Hematopoietic multipotent progenitor cell treated with erythropoietin and hydrocortisone succinate and interleukin-3 and kit ligand, for 6 days (in vitro differentiated cells): ENCODE measurements at places on chromosomes 13 and 19.

GRCh38 chr13:58843071-58843470 is 1211.5 kb downstream of the PCDH17 start:
- no peak for DNase-seq

DNA sequence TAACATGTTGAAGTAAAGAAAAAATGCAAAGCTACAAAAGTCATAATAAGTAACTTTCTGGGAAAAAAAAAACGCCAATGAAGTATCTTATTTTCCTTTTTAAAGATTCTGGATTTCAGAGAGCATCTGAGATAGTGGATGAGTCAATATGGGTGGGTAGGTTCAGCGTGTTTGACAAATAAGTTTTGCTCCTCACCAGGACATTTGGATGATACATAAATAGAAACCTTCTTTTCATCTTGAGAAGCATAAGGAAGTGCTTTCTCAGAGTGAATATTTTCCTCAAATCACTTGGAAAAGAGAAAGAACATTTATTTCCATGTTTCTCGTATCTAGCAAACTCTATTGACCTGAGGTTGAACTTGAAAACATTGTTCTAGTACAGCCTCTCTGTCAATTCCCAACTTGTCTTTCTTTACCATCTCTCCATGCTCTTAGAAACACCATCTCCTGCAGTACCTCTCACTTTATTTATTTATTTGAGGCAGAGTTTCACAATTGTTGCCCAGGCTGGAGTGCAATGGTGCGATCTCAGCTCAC is 463.2 kb downstream of the KLF5 start:
- no peak for DNase-seq

DNA sequence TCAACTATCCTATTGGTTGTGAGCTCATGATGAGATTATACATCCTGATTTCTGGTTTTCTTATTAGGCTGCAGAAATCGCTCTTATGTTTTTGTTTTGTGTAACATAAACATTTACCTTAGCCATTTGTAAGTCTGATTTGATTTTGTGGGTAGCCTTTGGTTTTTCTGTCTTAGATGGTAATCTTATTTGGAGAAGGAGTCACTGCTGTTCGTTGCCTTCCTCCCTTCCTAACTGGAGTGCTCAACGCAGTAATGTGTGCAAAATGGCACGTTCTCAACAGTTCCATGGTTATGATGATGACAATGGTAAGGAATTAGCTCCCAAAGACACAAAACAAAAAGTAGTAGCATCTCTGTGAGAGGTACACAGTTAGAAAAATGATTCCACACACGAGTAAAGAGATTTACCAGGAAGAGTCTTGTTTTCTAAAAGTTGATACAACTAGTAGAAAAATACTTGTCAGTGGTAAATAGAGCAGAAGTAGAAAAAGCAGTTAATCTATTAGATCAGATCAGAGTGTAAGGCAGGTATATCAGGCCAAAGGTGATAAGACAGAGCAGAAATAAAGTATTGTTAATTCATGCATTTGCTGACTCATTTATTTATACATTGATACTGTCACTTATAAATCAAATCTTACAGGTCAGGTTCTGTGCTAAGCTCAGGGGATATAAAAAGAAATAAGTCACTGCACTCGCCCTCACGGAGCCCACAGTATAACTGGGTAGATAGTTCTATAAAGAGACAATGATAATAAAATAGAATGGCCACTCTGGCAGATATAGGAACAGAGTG is 270.0 kb downstream of the NALCN start:
- no peak for DNase-seq

- DNase-seq, result no peak
Measured at GRCh38 chr13:55661505-55661904, 1479.2 kb upstream of the PRR20A start.

DNA sequence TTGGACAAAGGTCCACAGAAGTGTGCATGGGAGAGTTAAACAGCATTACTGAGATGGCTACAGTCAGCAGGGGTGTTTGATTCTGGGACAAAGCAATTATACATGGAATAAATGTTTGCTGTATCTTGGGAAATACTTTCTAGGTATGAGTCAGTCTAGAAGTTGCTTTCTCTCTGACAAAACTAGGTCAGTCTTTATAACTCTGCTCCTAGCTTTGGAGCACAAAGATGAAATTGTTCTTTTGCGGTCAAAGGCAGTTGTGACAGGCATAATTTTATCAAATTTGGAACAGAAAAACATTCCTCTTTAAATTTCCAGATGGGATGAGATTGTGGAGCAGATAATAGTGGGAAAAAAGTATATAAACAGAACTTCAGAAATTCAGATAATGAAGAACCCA is 1045.4 kb upstream of the MIR17HG start:
- DNase-seq, result no peak

DNA sequence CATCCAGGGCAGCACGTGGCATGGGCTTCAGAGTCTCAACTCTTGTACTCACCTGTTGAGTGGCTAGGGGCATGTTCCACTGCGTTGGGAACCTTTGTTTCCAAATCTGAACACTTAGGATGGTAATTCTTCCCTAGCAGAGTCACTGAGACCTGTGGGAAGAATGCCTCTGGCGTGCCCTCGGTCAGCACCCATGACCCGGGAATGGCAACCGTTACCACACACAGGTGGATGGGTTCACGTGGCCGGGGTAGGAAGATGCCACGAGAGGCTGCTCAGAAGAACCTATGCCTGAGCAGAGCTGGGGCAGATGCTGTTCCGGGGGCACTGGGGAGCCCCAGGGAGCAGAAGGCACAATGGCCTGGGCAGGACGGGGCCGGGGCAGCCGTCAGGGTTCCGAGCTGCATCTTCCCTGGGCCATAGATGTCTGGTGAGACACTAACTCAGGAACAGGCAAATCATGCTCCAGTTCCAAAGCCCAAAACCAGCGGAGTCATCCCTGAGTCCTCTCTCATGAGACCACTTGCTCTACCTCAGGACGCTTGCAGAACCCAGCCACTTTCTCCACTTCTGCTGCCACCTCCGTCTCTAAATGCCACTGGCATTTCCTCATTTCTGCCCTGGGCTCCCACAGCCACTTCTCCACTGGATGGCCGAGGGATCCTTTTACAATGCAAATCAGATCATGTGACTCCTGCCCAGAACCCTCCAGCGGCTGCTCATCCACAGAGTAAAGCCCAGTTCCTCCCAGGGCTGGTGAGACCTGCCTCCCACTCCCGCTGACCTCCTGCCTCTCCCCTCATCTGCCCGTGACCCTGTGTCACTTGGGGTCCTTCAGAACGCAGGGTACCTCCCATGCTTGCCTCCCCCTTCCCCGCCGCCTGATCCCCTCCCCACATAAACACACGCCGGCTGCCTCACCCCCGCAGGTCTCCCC is 36.7 kb downstream of the FAM124A start:
- DNase-seq, result no peak

DNA sequence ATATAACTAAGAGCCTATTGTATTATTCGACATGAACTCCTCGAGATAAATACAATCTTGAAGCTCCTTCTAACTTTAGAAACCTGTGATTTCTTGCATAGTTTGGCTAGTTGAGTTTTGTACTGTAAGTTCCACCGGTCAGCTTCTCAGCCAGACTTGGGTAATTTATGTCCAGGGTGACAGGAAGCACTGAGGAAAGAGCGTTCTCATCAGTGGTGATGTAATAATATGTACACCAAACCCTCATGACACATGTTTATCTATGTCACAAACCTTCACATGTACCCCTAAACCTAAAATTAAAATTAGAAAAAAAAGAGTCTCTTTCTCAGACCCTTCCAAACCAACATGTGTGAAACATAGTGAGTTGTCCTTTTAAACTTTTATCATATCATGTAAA is 205.7 kb downstream of the KCNRG start:
- DNase-seq, result peak; percentile 23

DNA sequence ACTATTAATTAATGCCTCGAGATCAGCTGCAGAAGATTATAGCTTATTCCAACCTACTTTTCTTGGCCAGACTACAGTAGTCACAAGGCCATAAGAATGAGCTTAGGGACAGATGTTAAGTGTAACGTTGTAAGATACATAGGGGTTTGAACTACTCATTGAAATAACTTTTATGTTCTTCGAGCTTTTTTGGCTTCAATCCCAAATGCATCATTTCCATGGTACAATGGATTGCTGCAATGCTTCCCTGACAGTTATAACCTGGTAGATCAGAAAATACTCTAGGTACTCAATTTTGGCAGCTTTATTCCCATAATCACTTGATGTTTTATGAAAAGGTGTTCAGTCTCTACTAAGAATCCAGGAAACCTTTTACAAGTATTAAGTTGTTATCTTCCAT is 2216.7 kb upstream of the PCDH20 start:
- DNase-seq, result no peak

DNA sequence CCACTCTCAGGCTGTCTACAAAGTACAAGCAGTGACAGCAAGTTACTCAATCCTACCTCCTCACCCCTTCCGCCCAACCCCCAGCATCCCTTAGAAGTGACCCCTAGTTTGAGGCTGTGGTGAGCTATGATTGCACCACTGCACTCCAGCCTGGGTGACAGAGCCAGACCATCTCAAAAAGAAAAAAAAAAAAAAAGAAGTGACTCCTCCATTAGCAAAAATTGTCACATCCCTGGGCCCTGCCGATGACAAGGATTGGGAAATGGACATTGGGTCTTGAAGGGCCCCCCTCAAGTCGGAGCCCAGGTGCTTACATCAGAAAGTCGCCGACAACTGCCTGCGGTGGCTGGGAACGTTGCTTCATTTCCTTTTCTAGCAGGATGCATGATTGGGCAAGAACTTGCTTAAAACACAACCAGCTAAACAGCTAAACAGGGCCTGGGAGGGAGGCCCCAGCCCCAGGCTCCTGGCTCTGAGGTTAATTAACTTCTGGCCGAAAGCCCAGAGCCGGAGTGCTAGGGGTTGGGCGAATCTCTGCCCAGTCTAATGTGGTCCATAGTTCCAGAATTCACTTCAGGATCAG is 15.3 kb downstream of the RAB3D start:
- DNase-seq, result peak; percentile 90

- DNase-seq, result no peak
Measured at GRCh38 chr13:97600458-97601075, 166.6 kb downstream of the RAP2A start.

DNA sequence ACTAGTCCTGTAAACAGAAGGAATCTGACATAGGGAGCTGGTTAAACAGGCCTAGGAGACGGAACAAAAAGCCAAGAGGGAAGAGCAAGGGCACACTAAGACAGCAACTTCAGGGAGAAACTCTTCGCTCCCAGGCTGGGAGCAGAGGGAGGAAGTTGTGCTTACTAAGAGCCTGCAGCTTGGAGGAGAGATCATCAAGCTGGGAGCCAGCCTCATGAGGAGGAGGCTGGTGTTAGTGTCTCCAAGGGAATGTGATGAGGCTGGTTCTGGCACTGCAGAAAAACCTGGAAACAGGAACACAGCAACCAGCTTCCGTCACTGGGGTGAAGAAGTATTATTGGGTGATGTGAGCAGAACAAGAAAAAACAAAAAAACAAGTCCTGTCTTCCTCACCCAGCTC is 1027.3 kb downstream of the UQCRFS1 start:
- DNase-seq, result no peak

DNA sequence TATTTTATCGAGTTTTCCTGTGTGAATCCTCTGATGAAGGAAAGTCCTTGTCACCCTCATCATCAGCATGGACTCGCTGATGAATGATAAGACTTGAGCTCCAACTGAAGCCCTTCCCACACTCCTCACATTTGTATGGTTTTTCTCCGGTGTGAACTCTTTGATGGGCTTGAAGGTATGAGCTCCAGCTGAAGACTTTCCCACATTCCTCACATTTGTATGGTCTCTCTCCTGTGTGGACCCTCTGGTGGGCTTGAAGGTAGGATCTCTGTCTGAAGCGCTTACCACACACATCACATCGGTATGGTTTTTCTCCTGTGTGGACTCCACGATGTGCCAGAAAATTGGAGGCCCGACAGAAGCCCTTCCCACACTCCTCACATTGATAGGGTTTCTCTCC is 21.7 kb downstream of the ZNF45 start:
- DNase-seq, result no peak

DNA sequence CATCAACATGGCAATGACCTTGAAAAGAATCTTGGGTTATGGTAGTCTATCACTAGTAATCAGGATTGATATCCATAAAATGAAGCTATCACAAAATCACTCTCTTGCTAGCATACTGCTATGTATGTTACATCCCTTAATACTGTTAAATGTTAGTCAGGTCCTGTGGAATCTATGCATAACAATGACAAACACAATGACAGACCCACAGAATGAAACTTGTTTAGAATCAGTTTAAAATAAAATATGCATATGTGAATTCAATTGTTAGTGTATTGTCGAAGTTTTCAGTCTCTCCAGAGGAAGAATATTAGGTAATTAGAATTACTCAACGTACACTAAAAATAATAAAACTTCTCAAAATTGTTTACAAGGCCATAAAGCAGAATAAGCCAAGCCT is 137.6 kb downstream of the DACH1 start:
- no peak for DNase-seq

- no peak for DNase-seq
Measured at GRCh38 chr13:57128909-57129308, 11.8 kb upstream of the PRR20A start.

DNA sequence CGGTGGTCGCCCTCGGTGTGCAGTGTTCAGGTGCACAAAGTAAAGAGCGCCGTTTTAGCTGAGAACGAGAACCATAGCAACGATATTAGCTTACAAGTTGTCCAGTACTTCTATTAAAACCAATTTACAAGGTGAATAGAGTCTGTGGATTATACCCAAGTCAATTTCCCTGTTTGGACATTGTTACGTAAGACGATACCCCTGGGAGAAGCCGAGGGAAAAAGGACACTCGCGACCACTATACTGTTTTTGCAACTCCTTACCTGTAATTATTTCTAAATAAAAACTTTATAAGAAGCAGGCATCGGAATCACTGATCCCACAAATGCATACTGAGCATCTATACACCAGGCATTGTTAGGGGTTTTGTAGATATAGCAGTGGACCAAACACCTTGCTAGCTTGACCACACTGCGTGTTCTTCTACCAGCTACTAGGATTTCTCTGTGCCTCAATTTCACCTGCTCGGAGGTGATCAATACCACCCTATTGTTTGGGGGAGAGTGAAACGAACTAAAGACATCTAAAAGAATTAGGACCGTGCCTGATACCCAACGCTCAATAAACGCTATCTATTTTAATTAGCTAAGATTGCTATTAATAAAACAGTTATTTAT is 488 bp upstream of the EEF2 start:
- DNase-seq, result no peak

DNA sequence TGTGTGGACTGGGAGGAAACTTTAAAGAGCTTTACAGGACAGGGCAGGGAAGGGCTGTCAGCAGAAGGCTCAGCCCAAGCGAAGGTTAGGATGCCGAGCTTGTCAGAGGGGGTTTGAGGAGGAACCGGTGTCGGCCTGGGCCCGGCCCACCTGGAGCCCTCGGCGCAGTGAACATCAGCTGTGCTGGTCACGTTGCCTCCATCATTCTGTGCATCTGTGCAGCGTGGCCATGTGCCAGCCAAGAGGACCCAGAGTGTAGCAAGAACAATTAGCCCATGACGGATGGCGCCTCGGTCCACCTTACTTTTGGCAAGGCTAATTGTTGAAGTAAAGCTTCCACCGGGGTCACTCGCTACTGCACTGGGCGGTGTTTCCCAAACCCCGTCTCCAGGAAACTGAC is 161.4 kb downstream of the PTPRS start:
- no peak for DNase-seq
